ENCODE measurements at places on chromosomes 12 and 14. TPM values are rescaled to one million over a fixed set of nuclear protein-coding genes. Genes with fewer than 3 reads are reported as not detected.

GRCh38 chr14:28671425-28671824 is 95.2 kb upstream of the FOXG1 start:
- DNase-seq: no peak

The CNTN1 gene
- total RNA-seq: not detected

DNA sequence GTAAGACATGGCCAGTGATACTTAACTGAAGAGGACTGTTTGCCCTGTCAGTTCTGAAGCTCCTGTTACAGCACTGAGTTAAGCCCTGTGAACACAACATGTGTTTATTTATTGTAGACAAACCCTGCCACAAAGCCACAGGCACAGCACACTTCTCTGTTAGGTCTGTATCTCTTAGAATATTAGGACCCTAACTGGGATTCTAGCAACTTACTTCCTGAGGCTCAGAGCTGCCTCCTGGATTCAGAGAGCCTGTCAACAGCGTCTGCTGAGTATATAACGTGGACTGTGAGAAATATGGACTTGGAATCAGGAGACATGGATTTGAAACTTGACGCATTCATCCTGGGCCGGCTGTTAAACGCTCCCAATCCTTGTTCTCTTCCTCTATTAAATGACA is 135.0 kb upstream of the HIF1A start:
- DNase-seq: no peak

GRCh38 chr12:93855261-93855660 is 178.1 kb downstream of the CRADD start:
- DNase-seq: no peak

DNA sequence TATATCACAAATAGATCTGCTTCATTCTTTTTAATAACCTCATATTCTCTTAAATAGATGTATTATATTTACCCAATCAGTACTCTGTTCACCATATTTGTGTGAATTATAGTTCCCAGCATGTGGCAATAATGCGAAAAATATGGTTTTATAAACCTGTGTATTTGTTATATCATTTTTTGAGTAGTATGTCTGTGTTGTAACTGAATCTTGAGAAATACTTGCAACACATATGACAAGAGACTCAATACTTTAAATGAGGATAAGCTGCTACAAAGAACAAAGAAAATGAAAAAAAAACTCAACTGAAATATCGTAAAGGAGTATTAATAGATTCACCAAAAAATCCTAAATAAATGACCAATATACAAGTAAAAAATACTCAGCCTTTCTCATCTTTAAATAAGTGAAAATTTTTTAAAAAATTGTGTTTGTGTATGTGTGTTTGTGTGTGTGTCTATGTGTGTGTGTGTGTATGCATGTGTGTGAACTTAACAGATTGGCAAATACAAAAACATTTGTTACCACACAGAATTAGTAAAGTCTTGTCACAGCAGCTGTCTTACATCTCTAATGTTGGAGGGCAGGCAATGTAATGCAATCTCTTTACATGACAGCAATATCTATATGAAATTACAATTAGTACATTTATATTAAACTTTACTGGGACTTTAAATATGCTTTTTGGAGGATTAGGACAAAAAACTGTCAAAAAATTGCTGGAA is 441.9 kb upstream of the MGAT4C start:
- no peak for DNase-seq

DNA sequence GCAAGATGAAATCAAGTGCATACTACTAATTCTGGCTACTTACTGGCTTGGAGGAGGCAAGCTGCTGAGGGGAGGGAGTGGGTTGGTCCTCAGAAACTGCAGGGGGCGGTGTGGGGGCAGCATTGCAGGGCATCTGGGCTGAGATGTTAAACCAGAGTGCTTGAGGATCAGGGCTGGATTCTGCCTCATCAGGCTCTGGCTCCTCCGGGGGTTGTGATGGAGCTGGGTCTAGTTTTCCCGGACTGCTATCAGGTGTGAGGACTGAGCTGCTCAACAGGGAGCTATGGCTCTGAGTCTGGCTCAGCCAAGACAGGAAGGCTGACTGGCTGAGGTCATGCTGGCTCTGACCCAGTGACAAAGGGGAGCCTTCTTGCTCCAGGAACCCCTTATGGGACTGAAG is 28.6 kb downstream of the BAZ2A start:
- no peak for DNase-seq

GRCh38 chr12:93751864-93752610 is 74.9 kb downstream of the CRADD start:
- no peak for DNase-seq

- no peak for DNase-seq
These were observed 9.9 kb downstream of the GTSF1 start for GRCh38 chr12:54463484-54463883.

DNA sequence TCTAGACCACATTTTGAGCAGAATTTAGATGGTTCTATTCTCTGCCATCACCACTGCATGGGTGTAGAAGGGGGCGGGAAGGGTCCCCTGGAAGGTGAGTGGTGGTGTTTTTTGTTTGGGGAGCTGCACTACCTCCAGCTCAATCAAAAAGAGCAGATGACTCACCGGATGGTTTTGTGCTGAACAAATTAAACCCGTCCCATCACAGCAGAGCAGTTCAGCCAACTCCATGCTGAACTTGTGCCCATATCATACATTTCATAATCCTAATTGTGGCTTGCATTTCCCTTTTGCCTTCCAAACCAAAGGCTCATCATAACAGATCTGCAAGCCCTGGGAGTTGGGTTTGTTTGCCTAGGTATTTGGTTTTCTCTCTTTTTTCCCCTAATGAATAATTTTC is 53.0 kb upstream of the RPH3A start:
- no peak for DNase-seq

DNA sequence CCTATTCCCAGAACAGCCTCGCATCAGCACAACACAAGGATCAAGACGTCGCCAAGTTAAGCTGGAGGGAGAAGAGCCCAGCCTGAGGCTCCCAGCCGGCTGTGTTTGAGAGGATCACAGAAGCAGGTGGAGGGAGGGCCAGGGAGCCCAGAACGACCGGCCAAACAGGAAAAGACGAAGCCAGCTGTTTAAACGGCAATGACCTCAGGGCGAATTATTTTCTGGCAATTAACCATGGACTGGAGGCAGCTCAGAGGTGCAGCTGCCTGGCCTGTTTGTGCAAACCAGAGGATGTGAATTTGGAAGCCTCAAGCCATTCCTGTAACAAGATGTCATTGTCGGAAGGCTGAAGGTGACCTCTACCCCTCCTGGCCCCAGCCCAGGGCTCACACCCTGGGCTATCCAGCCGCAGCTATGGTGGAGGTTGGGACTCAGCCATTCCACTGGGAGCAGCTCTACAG is 175.8 kb upstream of the PRMT8 start:
- DNase-seq: no peak

DNA sequence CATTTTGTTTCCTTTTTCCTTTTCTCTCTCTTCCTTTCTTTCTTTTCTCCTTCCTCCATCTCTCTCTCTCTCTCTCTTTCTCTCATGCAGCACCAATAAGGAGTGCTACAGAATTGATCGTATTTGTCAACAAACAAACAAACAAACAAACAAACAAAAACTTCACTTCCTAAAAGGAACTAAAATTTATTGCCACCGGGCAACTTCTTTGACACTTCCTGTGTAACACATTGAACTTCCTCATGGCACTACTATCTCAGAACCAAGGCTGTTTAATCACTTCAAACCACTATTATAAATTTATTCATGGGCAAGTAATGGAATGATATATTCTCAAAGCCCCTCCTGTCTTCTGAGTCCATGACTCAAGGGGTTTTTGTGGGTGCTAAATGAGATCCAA is 51.3 kb downstream of the SERPINA3 start:
- no peak for DNase-seq

DNA sequence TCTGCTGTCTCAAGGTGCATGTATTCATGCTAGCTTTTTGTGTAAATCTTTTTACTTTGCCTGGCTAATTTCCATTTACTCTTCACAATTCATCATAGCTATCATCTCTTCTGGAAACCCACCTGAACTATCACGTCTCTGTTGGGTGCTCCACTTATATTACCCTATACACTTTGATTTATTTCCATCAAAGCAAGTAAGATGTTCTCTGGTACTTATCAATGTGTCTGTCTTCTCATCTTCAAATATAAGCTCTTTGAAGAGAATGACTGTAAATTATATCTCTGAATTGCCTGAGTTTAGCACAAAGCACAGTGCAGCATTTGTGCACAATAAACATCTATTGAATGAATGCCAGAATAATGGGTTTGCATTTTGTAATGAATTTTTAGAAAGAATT is 1129.7 kb downstream of the LRFN5 start:
- DNase-seq: no peak

The TCL1B gene
- not detected for total RNA-seq

DNA sequence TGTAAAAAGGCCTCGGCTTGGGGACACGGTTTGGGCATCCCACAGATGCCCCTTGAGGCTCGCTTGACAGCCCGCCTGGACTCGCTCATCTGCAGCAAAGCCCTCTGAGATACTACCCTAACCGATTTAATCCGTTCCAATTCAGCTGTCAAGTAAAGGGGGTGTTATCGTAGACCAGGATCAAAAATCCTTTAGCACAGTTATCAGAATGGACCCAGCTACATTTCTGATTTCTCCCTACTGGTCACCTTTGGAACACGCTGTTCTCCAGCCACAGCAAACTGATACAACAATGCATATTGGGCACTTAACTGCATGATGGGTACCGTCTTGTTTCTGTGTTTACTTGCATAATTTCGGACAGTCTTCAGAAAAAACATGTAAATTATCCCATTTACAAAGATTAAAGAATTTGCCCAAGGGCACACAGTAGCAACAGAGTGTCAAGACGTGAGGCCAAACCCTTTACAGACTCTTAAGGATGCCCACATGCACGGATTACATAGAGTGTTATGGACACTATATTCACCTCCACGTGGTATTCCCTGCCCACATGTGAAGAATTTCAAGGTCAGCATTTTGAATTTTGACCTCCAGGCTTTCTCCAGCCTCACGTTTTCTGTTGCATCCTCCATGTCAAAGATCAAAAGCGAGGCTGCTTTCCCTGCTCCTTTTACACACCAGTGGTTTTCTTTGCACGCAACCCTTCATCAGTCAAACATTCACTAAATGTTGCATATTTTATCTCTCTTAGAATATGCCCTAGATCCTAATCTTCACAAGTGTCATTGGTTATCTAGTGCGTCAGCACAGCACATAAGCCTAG is 3.2 kb upstream of the DUSP6 start:
- no peak for DNase-seq

DNA sequence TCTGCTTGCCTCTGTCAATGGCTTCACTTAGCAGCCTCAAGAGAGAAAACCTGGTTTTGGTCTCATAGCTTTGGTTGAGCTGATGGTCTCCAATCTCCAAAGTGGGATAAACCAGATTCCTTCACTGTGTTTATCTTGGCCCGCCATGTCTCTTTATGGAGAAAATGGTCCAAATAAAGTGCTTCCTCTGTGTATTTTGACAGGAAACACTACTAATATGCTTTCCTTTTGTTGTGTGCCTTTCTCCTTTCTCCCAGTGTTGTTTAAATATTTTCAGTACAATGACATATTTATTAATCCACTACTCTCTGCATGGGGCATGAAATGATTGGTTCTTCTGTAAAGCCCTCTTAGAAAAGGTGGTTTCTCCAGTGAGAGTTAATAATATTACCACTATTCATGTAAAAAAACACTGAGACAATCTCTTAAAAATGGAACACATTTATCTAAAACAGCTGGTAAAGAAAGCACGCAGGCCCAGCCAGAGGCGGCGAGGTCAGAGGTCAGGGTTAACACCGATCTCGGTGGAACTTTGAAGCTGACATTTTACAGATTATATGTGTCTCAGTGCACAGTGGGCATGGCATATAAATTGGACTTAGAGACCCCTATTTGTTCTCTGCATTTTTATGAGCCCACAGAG is 24.2 kb downstream of the TMEM30B start:
- DNase-seq: no peak

The PELI2 gene
- 2.8 TPM for total RNA-seq

The GUCY2C gene
- not detected for total RNA-seq

DNA sequence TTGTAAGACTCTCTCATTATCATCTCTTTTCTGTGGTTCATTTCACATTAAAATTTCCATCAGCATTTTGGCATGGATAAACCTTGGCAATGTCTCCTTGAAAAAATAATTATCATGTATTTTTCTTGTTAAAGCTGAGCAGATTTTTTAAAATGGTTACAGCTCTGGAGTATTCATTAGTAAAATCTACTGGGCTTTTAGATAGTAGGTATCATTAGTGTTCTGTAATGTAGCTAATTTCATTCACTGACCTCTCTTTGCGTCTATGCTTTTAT is 36.9 kb upstream of the CDK17 start:
- DNase-seq: no peak

The CDK2 gene
- total RNA-seq: 116 TPM

The DTX1 gene
- total RNA-seq: 0.16 TPM

All from activated T-helper 2 cell treated with anti-CD3 and anti-CD28 coated beads, Interferon-gamma antibody, Interleukin-2, Interleukin-4, amounts not matched to agents 10 μg/mL and 5 μg/mL and 100 μg/mL, durations not matched to agents 14 hours and 24 hours and 36 hours (primary cell).